Central memory CD4-positive, alpha-beta T cell (primary cell): ENCODE measurements at places on chromosomes 4 and X.
A peak's percentile ranks its signal among the peaks of the same experiment; 100 is the strongest.

- DNase-seq, result no peak
Measured at GRCh38 chr4:46254788-46255187, 130.9 kb upstream of the GABRG1 start.

- no peak for DNase-seq
Measured at GRCh38 chrX:65837875-65838549, 170.6 kb downstream of the MSN start.

GRCh38 chrX:118631586-118631985, 95.8 kb upstream of the IL13RA1 start:
- no peak for DNase-seq

- DNase-seq, result no peak
Measured at GRCh38 chr4:30743897-30744296, 23.7 kb downstream of the PCDH7 start.

DNA sequence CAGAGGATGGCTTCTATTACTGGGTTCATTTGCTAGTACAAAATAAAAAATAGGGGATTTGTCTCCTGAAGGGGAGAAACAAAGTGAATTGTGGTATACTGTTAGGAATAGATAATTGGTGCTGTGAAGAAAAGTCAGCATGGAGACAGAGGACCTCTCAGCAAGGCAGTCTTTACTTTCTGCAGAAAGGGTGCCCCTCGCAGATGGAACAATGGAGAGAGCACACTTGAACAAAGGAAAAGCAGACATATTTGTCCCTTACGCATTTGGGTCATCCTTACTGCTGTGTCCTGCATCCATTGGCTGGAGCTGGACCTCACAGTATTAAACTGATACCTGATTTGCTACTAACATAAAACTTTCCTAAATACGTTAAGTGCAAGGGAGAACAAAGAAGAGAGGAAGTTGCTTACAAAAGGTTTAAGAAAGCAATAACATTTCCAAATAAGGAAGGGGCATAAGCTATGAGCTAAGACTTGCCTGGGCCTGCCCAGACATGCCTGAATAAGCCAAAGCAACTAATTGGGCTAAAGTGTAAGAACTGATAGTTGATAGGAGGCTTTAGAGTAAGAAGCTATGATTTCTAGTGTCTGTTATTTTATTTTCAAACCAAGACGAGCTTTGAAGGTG, 83.8 kb downstream of the CCKAR start:
- no peak for DNase-seq

DNA sequence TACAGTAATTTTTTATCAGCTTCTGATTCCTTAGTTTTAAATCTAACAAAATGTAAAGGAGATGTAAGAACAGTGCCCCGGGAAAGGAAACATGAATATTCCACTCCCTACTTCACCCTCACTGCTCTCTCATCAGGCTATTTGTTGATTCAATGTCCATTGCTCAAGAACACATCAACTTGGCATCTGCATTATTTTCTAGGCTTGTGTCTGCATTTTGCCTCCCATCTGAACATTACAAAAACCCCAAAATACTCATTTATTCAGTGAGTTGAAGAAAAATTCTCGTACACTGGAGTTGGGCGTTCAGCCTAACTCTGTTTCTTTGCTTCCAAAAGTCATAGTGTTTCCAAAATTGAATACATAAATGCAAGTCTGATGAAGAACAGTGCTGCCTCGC, 25.6 kb downstream of the ARHGAP6 start:
- DNase-seq, result no peak

DNA sequence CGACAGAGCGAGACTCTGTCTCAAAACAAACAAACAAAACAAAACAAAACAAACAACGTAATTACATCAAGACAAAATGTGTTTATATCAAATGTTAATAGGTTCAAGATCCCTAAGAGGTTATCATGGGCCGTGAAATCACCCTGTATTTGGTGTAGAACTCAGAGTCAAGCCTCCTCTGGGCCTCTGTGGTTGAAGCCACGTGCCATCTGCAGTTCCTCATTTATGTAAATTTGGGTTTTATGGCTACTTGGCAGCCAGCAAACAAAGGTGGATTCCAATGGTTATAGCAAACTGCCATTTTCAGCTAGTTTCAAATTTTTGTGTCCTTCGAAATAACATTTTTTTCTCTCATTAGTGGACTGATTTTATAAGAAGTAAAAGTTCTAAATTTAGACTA, 16.4 kb downstream of the NSDHL start:
- DNase-seq, result no peak

- no peak for DNase-seq
Measured at GRCh38 chr4:37760840-37761239, 65.6 kb upstream of the PGM2 start.

DNA sequence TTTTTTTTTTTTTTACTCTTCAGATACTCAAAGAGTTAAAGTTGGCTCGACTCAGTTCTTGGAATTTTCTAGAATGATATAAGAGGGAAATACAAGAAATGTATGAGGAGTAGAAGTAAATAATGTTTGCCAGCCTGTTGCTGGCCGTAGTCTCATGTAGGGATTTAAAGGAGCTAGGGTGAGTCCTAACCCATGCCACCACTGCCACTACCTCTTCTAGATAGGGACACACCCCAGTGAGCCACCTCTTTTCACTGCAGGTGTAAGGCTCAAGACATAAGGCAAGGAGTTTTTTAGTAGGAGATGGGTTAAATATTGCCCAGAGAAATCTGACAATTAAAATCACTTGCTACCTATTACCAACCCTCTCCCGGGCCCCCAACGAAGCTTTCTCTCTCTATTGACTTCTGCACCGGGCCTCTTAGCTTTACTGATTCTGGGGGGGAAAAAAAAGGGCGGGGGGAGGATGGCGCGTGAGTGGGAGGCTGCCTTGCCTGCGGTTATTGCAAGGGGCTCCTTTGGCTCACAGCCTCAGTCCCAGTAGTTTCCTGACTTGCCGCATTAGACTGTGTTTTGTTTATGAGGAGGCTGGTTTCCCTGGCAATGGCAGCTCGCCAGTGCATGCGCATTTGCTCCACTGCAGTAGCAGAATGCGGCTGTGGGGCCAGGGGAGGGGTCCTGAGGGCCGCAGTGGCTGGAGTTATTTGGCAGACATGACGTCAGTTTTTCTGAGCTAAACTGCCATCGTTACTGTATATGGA, 3.0 kb downstream of the LINC00632 start:
- peak; percentile 19 for DNase-seq

DNA sequence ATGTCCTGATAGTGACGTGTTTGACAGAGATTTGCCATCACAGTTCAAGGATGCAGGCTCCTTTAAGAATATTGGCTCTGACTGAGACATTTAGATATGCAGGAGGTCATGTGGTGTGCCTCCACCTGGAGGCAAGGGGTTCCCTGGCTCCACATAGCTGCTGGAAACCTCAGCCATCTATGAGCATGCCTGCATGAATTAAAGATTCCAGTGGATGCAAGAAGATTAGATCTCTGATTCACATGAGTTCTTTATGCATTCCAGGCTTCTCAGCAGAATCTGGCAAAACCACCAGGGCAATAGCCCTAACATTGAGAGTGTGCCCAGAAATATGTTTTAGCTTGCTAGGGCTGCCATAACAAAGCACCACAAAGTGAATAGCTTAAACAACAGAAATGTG, 298.5 kb upstream of the AADAT start:
- no peak for DNase-seq

DNA sequence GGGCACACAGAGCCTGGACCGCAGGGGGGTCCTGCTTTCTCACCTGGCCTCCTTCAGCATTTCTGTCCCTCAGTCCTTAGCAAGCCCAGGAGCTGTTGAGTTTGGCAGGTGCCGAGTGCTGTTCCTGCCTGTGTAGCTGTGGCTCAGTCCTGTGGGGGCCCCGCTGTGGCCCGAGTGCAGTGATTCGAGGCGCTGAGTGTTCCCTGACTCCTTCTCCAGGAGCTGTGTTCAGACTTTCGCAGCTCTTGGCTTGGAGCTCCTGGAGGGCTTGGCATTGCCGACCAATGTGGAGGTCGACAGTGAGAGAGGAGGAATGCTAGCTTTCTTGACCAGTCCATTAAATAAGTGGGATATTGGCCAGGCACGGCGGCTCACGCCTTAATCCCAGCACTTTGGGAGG, 50.1 kb upstream of the MSANTD1 start:
- DNase-seq, result no peak

GRCh38 chr4:19508442-19508841, 743.3 kb upstream of the SLIT2 start:
- DNase-seq, result no peak

- no peak for DNase-seq
Measured at GRCh38 chr4:135838889-135839288, 1637.3 kb upstream of the PABPC4L start.

GRCh38 chr4:108926781-108927180, 163.9 kb upstream of the ETNPPL start:
- no peak for DNase-seq

- no peak for DNase-seq
Measured at GRCh38 chr4:137378393-137378792, 153.9 kb downstream of the PCDH18 start.

DNA sequence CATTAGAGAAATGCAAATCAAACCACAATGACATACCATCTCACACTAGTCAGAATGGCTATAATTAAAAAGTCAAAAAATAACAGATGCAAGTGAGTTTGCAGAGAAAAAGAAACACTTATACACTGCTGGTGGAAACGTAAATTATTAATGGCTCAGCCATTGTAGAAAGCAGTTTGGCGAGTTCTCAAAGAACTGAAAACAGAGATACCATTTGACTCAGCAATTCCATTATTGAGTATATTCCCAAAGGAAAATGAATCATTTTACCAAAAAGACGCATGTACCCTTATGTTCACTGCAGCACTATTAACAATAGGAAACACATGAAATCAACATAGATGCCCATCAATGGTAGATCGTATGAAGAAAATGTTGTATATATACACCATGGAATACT, 75.0 kb downstream of the NAA11 start:
- no peak for DNase-seq

GRCh38 chr4:150082241-150082640, 4.0 kb downstream of the DCLK2 start:
- DNase-seq, result no peak

DNA sequence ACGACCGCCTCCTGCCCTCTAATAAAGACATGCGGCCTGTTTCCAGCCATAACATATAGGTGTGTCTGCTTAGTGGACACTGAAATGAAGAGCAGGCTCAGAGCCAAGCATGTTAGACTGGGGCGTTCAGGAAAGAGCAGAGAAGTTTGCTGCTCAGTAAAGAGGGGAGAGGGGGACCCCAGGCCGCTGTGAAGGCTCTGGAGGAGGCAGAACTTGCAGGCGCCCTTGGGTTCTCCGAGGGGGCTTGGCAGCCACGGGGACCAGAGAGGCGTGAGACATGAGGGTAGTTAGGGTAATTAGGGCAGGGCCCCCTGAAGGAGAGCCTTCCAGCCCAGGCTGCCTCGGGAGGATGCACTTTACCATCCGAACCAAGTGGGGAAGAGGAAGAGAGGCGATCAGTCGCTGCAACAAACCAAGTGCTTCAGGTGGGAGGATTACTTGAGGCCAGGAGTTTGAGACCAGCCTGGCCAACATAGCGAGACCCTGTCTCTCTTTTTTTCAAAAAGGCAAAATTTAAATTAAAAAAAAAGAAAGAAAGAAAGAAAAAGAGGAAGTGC, 46.6 kb upstream of the CDKN2AIP start:
- DNase-seq, result no peak

- DNase-seq, result no peak
Measured at GRCh38 chr4:122668241-122668640, 47.4 kb upstream of the IL21 start.

DNA sequence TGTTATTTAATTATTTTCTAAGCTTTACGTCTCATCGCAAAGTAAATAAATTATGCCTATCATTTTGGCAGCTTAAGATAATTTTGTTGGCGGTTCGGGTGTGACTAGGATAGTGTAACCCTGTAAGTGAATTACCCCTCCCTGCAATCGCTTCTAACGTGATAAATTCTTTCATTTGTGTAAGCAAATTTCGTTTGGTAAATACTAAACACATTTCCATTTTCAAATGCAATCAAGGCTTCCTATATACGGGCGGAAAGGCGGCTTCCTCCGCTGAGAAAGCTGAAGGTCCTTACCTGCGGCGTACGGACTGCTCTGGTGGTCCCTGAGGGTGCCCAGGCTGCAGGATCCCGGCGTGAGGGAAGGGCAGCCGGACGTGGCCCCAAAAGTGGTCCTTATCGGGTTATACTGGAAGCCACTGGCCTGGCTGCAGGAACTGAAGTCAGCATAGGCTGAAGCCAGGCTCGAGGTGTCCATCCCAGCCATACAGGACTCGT, 403 bp downstream of the PHOX2B start:
- no peak for DNase-seq

DNA sequence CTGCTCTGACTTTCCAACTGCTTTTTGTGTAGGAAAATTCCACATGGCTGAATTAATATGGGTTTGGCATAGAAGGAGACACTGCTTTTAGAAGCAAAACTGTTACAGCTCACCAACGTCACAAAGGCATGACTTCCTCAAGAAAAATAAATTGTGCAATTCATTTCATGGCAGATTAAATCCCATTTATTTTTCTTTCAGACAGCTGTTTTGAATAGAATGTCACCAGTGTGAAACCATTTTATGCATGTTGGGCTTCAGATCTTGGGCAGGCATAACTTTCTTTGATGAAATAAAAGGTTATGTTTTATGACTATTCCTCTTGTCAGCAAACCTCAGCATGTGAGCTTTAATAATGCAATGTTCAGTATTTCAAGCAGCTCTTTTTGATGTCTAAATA, 542.8 kb downstream of the GALNTL6 start:
- DNase-seq, result no peak

DNA sequence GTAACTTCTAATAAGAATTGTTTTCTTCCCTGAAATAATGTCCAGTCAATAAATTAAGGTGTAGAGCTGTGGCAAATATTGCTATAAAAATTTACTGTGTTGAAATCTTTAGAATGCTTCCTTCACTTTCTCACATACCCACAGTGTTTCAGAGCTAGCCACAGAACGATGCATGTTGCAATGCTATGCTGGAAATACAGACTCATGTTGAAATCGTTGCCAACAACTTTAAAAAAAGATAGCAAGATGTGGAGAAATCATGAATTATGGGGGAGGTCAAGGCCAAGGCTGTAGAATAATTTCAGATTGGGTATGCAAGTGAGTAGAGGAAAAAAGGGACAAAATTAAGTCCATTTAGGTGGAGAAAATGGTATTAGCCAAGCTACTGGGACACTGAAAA, 204.8 kb downstream of the VEGFC start:
- no peak for DNase-seq

DNA sequence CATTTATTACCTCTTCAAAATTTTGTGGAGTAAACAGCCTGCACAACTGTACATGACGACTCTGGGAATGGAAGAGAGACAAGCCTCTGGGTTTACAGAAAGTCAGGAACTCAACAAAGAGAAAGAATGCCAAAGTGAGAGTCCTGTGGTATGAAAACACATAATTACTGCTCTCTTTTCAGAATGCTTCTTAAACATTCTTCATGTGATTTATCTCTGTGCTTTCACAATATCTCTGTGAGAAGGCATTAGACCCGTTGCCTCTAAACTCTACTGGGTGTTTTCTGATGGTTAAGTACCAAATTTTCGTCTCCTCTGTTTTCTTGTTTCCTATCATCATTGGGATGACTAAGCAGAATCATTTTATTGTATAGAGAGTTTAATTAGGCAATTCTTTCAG, 966.6 kb upstream of the SLIT2 start:
- DNase-seq, result no peak

GRCh38 chr4:41320278-41320677, 63.5 kb downstream of the UCHL1 start:
- DNase-seq, result no peak
